ENCODE measurements at places on chromosomes 16 and 17. TPM values are rescaled to one million over a fixed set of nuclear protein-coding genes. Genes with fewer than 3 reads are reported as not detected.

DNA sequence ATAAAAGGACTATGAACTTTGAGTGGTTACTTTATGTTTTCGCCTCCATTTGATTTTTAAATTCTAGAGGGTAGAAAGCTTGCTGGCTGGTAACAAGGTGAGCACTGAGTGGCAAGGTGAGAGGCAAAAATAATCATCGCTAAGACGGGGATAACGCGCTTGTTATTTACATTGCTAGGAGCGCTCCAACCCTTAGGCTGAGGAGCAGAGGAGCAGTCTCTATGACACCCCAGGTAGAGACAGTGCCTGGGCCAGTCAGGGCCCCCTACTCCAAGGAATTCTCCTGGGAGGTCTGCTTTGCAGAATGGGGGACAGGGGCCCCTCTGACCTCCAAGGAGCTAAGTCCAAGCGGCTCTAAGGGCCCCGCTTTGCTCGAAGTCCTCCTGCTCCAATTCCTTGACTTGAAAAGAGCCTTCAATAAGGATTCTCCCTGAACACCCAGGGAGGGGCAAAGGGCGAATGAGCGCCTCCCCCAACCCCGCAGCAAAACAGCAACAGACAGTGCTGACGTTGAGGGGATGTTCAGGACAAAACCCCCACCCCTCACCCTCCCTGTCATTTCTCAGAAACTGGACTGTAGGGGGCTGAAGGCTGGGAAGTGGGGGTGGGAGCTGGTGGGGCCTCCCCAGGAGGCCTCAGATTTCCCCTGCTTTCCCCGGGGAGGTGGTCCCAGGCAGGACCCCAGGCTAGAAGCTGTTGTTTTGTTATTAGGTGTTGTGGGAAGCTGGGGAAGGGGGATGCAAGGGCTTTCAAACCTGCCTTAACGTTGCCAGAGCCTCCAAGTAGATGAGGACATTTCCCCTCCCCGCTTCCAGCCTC is 10.2 kb upstream of the FOXF1 start:
- no peak for DNase-seq

- peak; percentile 22 for DNase-seq
Observed at GRCh38 chr16:84373907-84374489, 5.7 kb downstream of the ATP2C2 start.

Gene OSGIN1
- total RNA-seq = 0.86 TPM

DNA sequence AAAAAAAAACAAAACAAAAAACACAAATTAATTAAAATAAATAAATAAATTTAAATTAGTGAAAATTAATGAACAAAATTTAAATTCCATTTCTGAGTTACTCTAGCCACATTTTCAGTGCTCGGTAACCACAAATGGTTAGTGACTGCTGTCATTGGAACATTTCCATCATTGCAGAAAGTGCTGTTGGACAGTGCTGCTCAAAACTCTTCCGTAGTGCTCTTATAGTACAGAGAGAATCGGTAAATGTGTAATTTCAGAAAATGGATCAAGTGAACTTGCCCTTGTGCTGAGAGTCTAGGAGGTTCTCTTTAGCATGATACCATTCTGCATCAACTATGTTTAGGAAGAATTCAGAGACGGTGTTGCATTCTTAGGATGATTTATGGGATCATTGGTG is 23.7 kb downstream of the ZNRF1 start:
- DNase-seq = no peak

Gene RAB37
- total RNA-seq = 2.3 TPM

Gene RPTOR
- 35.4 TPM for total RNA-seq
